Renal cortical epithelial cell (primary cell): ENCODE measurements at places on chromosomes 16 and 17. TPM values are rescaled to one million over a fixed set of nuclear protein-coding genes. Genes with fewer than 3 reads are reported as not detected.

Gene TBC1D3K
- not detected in 2 replicates for total RNA-seq

Gene ZPBP2
- total RNA-seq: not detected in 2 replicates

Gene USH1G
- not detected in 2 replicates for total RNA-seq

Gene C17orf50
- total RNA-seq: not detected in 2 replicates

Gene P4HB
- 1,064 and 1,065 TPM in 2 replicates for total RNA-seq

Gene AP2B1
- 134 and 233 TPM in 2 replicates for total RNA-seq

Gene MYLK3
- total RNA-seq: 0.50 TPM in 1 of 2 replicates, not detected in the other

Gene MARCHF10
- 0.17 and 0.60 TPM in 2 replicates for total RNA-seq

Gene CETP
- total RNA-seq: not detected in 2 replicates

Gene PRSS36
- 0.55 and 2.3 TPM in 2 replicates for total RNA-seq

Gene KRT13
- not detected in 2 replicates for total RNA-seq

Gene KRTAP1-5
- not detected in 2 replicates for total RNA-seq

Gene SDR42E2
- not detected in 2 replicates for total RNA-seq

Gene TVP23A
- 0.05 TPM in 1 of 2 replicates, not detected in the other for total RNA-seq

Gene CCDC92B
- total RNA-seq: not detected in 2 replicates

Gene PITPNM3
- 2.3 and 3.1 TPM in 2 replicates for total RNA-seq

Gene EPOP
- total RNA-seq: 2.1 and 2.6 TPM in 2 replicates

Gene ARHGDIG
- not detected in 2 replicates for total RNA-seq

Gene NOS2
- total RNA-seq: not detected in 2 replicates

Gene ADAD2
- total RNA-seq: 0.35 TPM in 1 of 2 replicates, not detected in the other

Gene MAP2K4
- 46.7 and 50.2 TPM in 2 replicates for total RNA-seq

Gene PSMB10
- total RNA-seq: 26.4 and 143 TPM in 2 replicates

Gene TMEM186
- 4.2 and 9.5 TPM in 2 replicates for total RNA-seq

Gene FOXN1
- total RNA-seq: not detected in 2 replicates

Gene ST6GALNAC1
- total RNA-seq: 0.52 TPM in 1 of 2 replicates, not detected in the other

Gene KRTAP4-3
- total RNA-seq: not detected in 2 replicates

Gene CCL4
- total RNA-seq: not detected in 2 replicates

Gene CDIPT
- 69.1 and 114 TPM in 2 replicates for total RNA-seq

Gene COX4I1
- 349 and 463 TPM in 2 replicates for total RNA-seq

Gene AATK
- 0.20 and 0.52 TPM in 2 replicates for total RNA-seq

Gene DDX28
- total RNA-seq: 12.9 TPM in 2 replicates

Gene SUPT4H1
- 53.8 and 85.3 TPM in 2 replicates for total RNA-seq

Gene SPN
- 0.05 TPM in 1 of 2 replicates, not detected in the other for total RNA-seq

Gene ADGRG1
- 38.9 and 305 TPM in 2 replicates for total RNA-seq

Gene ALOX15B
- 0.20 and 2.1 TPM in 2 replicates for total RNA-seq

Gene NGFR
- total RNA-seq: 0.25 TPM in 1 of 2 replicates, not detected in the other

Gene CSH1
- not detected in 2 replicates for total RNA-seq

Gene TP53TG3F
- total RNA-seq: not detected in 2 replicates

Gene MCRIP1
- 55.0 and 101 TPM in 2 replicates for total RNA-seq

Gene MT1A
- 0.89 and 4.3 TPM in 2 replicates for total RNA-seq

Gene ZP2
- total RNA-seq: not detected in 2 replicates

Gene PDILT
- total RNA-seq: not detected in 2 replicates

Gene OTOA
- 0.10 TPM in 1 of 2 replicates, not detected in the other for total RNA-seq

Gene HAP1
- total RNA-seq: 0.17 and 0.45 TPM in 2 replicates

Gene CCDC154
- total RNA-seq: 0.25 TPM in 1 of 2 replicates, not detected in the other

Gene FAM234A
- 76.4 and 204 TPM in 2 replicates for total RNA-seq
